ENCODE measurements at places on chromosomes 7 and 10.

DNA sequence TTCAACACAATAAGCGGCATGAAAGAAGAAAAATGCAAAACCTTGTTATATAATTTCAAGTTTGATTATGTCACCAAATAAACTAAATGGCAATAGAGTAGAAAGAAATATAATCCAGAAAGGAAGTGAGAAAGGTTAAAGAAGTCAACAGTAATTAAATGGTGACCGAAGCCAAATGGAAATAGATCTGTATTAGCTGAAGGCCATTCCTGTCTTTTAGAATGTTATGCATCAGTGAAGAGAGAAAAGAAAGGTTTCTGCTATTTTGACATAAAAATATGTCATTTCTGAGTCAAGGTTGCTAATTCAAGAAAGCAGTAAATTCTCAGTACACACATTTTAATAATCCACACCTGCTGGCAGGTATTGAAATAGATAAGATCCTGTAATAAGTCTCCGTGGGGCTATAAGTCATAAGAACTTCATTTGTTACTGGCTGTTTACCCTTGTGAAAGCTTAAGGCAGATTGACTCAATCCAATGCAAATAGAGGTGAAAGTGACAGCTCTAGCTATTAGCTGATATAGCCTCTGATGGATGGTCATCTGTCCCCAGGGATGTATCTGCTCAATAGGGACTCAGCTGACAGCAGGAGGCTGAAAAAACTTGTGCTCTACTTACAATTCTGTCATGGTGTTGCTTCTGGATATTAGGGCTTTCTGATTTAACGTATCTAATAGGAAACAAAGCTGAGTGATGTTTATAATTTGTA lies 152.1 kb downstream of the FZD1 start:
- H3K4me3 ChIP-seq, result no peak overlapping the region
- H3K27me3 ChIP-seq, result no peaks in the 10 kb centered on the region
- no peaks in the 10 kb centered on the region for H3K4me1 ChIP-seq
- DNase-seq, result no peak

DNA sequence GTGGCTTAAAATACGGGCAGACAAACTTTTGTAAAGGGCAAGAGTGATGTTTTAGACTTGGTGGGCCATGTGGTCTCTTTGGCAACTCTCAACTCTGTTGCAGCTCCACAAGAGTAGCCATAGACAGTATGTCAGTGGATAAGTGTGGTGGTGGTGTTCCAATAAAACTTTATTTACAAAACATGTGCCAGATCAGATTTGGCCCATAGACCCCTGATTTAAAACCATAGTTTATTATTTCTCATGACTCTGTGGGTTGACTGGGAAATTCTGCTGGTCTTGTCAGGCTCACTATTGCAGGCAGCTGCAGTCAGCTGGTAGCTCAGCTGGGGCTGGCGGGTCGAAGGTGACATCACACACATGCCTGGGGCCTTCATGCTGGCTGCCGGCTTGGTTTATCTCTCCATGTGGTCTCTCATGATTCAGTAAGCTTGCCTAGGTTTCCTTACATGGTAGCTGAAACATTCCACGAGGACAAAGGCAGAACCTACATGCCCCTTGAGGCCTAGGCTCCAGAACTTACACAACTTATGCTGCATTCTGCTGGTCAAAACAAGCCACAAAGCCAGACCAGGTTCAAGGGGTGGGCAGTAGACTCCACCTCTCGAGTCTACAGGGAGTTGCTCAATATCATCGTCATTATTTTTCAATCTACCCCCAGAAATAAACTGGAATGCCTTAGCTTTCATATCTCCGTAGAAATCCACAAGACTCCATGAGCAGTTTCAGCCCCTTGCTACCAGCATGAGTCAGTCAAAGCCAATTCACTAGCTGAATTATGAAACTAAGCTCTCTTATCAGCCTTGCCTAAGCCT lies 245.7 kb downstream of the WDR11 start:
- DNase-seq, result no peak
- H3K27ac ChIP-seq, result no peak overlapping the region
- no peaks in the 10 kb centered on the region for H3K36me3 ChIP-seq
- no peak overlapping the region for H3K4me3 ChIP-seq
- H3K4me1 ChIP-seq, result no peaks in the 10 kb centered on the region

DNA sequence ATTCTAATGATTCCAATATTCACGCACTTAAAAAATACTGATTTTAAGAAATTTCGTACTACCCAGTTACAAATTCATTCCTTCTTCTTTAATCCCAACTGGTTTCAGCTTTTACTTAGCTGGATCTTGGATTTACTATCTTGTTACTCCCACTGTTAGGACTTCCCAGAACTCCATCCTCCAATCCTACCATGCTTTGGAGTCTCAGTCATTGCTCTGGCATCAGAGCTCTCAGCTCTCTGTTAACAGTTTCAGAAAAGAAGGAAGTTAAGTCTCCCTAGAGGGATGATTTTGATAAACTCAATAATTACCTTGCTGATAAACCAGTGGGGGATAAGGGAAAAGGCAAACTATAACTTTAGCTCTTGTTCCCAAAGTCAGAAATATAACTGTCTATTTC lies 9.5 kb downstream of the PPA1 start:
- no peak overlapping the region for H3K27ac ChIP-seq
- H3K36me3 ChIP-seq, result peaks cover 23% of the 10 kb centered on the region
- no peak overlapping the region for H3K4me3 ChIP-seq
- DNase-seq, result no peak

- peaks cover 13% of the 10 kb centered on the region for H3K27me3 ChIP-seq
- no peaks in the 10 kb centered on the region for H3K36me3 ChIP-seq
- H3K27ac ChIP-seq, result no peak overlapping the region
- no peak overlapping the region for H3K4me3 ChIP-seq
- no peak for DNase-seq
- no peaks in the 10 kb centered on the region for H3K4me1 ChIP-seq
Observed at GRCh38 chr7:48168159-48168558, 3.1 kb upstream of the ABCA13 start.

DNA sequence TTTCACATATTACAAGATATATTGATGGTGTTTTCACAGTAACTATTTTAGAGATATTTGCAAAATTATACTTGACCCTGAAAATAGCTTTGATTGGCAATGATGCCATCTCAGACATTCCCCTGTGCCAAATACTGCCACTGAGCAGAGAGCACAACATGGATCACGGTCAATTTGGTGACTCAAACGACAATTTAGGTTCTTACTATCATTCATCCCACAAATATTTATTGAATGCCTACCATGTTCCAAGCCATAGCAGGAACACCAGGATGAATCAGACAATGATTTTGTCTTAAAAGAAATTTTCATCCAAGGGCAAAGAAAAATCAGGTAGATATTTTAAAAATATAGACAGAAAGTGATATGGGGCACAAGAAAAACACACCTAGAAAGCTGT lies 153.2 kb upstream of the ADO start:
- H3K27me3 ChIP-seq, result peaks cover 4% of the 10 kb centered on the region
- no peak overlapping the region for H3K4me3 ChIP-seq
- no peaks in the 10 kb centered on the region for H3K36me3 ChIP-seq
- H3K27ac ChIP-seq, result no peak overlapping the region
- no peak for DNase-seq
- H3K4me1 ChIP-seq, result no peaks in the 10 kb centered on the region

GRCh38 chr10:52950578-52950977 lies 178.0 kb upstream of the MBL2 start:
- DNase-seq, result no peak
- no peaks in the 10 kb centered on the region for H3K4me1 ChIP-seq
- no peak overlapping the region for H3K4me3 ChIP-seq
- H3K27me3 ChIP-seq, result no peaks in the 10 kb centered on the region

DNA sequence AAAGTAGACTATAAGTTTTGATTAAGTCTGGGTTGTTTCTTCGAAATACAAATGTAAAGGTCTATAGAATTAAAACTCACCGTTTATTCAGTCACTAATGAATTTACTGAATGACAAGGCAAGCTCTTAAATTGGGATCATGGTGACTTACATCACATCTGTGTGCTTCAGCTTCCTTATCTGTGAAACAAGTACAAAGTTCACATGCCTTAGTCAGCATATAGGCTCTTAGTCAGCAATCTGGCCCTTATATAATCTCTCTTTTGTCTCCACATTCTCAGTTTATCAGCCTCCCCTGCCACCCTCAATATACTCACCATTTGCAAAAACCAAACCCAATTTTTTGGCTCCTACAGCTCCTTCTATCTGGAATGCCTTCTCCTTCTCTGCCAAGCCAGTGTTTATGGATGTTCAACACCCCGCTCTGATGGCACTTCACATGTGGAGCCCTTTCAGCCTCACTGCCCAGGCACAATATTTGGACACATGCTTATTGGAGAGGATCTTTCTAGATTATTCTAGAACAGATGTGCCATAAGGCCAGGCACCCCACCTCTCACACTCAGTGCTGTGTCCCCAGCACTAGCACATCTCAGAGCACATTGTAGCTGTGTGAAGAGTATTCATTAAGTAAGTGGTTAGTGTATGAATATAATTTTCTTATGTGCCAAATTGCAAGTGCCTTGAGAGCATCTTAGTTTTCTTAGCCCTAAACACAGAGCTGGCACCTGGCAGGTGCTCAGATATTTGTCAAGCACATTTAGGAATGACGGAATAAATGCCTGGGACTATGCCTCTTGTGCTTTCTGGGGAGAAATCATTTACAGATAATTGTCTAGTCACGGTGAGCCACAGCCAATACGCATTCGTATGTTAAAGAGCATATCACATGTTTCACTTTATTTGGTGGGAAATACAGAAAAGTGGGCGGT lies 9.8 kb upstream of the LAMB1 start:
- no peak overlapping the region for H3K27ac ChIP-seq
- no peaks in the 10 kb centered on the region for H3K36me3 ChIP-seq
- H3K4me3 ChIP-seq, result no peak overlapping the region
- H3K4me1 ChIP-seq, result no peaks in the 10 kb centered on the region
- H3K27me3 ChIP-seq, result peaks cover 5% of the 10 kb centered on the region
- DNase-seq, result no peak

DNA sequence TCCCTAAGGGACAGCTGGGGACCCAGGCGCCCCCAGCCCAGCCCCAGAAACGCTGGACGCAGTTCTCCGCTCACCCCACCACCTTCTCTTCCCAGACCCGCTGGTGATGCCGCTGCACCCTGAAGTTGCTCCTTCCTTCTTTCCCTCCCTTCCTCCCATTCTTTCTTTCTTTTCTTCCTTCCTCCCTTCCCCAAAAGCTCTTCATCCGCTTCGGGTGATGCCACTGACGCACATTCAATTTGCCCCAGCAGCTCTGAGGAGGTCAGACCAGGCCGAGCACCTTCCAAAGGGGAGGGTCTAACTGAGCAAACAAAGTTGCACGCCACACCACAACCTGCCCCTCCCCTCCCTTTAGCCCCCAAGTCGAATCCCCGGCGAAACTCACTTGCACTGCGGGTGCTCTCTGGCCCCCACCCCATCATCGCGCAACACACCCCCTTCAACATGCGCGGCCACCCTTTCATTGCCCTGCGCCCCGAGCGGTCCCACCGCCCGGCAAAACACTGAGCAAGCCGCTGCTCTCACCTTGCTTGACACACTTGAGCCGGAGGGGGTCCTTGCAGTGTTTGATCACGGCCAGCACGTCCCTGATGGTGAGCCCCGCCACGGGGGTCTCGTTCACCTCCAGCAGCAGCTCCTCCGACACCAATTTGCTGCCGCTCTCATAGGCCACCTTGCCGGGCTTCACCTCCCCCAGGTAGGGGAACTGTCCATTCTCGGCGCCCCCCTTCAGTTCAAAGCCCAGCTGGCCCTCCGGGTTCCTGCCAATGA lies 787 bp downstream of the MAGI2 start:
- H3K27me3 ChIP-seq, result peaks cover 41% of the 10 kb centered on the region
- H3K4me3 ChIP-seq, result peak overlapping the region; percentile 42
- DNase-seq, result no peak
- H3K36me3 ChIP-seq, result no peaks in the 10 kb centered on the region
- peaks cover 19% of the 10 kb centered on the region for H3K4me1 ChIP-seq
- H3K27ac ChIP-seq, result no peak overlapping the region

- H3K36me3 ChIP-seq, result no peaks in the 10 kb centered on the region
- DNase-seq, result no peak
- H3K4me3 ChIP-seq, result no peak overlapping the region
- no peaks in the 10 kb centered on the region for H3K27me3 ChIP-seq
- no peaks in the 10 kb centered on the region for H3K4me1 ChIP-seq
Observed at GRCh38 chr7:138396251-138397070, 63.6 kb upstream of the TRIM24 start.

- H3K27me3 ChIP-seq, result peaks cover 17% of the 10 kb centered on the region
- H3K27ac ChIP-seq, result no peak overlapping the region
- no peaks in the 10 kb centered on the region for H3K36me3 ChIP-seq
- no peaks in the 10 kb centered on the region for H3K4me1 ChIP-seq
Observed at GRCh38 chr7:139893461-139893860, 64.4 kb downstream of the TBXAS1 start.

Measured in activated naive CD4-positive, alpha-beta T cell treated with anti-CD3 and anti-CD28 coated beads, Interleukin-2, amount 10 ng/mL, durations not matched to agents 7 days and 5 days (primary cell).